RPMI7951 (cell line): ENCODE measurements at places on chromosomes 12 and 14.

GRCh38 chr14:104770851-104771272 lies 17.9 kb downstream of the SIVA1 start:
- no peak for DNase-seq

- DNase-seq: no peak
These were observed 19.4 kb downstream of the ALDH6A1 start for GRCh38 chr14:74064883-74065282.

DNA sequence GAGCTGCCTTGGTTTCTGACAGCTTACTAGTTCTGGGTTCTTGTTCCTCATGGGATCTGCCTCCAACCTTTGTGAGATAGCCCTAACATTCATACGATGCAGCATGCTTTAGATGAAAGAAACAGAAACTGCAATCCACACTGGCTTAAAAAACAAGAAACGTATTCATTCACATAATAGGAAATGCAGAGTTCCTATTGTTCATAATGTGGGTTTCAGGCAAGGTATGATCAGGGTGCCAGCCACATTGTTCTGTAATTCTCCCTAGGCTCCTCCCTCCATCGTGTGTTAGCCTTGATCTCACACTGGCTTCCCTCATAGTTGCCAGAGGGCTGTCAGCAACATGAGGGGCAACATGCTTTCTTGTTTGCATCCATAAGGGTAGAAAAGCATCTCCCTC lies 2.7 kb upstream of the CCDC63 start:
- no peak for DNase-seq

- DNase-seq: no peak
These were observed 1.2 kb upstream of the ALG10 start for GRCh38 chr12:34021071-34021470.
